Mesenchymal stem cell (in vitro differentiated cells and primary cell): ENCODE measurements at places on chromosomes 7 and 10.

- no peak for DNase-seq
Observed at GRCh38 chr10:113151190-113151666, 201.2 kb downstream of the TCF7L2 start.

GRCh38 chr7:116161728-116162127 lies 48.6 kb upstream of the TES start:
- DNase-seq, result no peak

GRCh38 chr7:155643804-155644177 lies 670 bp upstream of the RBM33 start:
- DNase-seq, result no peak

DNA sequence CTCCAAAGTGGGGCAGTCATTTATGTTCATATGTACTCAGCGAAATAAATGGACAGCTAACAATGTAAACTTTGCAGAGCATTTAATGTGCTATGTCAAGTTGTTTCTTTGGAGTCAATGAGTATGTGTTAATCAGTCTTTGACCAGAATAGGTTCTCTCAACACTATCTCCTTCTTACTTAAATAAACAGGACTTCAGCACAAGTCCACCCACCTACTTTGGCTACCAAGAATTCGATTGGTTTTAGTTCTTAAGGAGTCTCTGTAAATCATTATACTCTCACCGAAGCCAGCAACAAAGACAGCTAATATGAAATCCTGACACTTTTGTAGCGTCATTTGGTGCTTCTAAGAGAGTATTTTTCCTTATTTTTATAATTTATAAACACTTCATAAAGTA lies 6.9 kb downstream of the WEE2 start:
- DNase-seq, result no peak

DNA sequence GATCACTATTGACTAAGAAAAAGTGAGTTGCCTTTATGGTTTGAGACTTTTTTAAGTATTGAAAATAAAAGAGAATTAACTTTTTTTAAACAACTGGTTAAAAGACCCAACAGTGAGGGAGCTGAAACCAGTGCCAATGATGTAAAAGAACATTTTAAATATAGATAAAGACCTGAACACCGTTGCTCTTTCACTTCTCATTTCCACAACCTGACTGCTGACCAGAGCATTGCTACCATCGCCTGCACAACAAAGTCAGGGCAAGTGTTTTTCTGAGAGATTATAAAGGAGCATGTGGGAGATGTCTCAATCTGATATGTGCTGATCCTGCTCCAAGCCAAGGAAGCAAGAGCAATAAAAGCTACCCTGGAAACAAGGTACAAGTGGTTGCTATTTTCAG lies 34.7 kb downstream of the IMMP2L start:
- DNase-seq, result no peak

DNA sequence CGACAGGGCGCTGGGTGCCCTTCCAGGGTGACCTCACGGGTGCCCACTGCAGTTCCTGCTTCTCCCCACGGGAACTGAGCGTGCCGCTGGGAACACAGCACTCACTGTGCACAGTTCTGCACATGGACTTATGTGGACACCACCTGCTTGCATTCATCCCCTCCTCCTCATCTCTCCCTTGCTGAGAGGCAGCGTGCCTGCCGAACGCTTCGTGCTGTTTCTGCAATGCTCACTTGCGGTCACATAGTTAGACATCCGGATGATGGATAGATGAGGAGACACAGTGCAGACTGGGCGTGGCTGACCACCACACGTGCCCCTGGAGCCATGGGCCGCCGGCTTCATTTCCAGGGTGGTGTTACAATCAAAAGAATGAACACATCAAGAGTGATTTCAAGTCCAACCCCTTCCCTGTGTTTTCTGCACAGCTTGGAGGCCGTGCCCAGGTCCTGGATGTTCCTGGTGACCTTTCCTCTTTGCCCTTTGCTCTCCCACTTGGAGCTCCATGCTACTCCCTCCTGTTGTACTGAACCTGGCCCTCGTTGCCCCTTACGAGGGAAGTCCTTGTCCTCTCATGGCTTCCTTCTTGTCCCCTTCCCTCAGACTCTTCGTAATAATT lies 119.4 kb downstream of the VIPR2 start:
- no peak for DNase-seq

DNA sequence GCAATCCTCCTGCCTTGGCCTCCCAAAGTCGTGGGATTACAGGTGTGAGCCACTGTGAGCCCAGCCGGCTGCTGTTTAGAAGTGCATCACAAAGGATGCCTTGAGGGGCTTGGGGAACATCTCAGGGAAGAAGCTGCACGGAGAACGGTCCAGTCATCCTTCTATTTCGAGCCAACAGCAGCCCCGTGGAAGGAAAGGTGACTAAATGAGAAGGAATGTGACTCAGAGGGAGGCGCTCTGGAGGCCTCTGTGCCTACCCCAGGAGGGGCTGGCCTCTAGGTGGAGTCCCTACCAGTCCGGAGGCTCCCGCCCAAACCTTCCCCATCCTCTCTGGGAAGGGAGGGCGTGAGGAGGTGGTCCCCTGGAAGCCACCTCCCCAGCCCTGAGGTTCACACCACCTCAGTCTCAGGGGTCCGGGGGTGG lies 76.2 kb downstream of the CTBP2 start:
- DNase-seq, result peak; percentile 94

GRCh38 chr7:139675127-139676125 lies 102.4 kb downstream of the HIPK2 start:
- DNase-seq, result no peak

DNA sequence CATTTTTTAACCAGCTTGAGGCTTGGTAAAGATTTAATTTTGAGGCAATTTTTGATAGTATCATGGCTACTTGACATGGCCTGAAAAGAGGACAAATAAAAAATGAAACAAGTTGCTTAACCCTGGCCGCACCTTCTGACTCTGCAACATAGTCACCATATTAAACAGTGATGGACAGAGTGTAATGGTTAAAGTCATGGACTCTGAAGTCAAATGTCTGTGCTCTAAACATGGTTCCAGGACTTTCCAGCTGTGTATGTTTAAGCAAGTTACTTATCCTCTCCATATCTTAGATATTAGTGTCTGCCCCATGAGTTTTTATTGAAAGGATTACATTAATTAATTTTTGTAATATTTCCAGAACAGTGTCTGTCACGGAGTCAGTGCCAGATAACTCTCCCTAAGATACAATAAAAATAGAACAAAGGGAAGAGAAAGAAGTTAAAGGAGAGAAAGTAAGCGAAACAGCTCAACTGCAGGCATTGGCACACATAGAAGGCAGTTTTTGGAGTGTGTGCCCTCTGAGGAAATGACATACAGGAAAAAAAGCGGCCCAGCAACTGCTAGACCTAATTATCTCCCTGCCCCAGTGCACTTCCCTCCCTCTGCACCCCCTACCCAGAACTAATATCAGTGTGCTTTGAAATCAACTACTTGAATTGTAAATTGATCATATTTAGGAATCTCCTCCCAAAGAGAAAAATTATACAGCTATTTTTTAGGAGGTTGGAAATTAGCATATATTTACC lies 65.3 kb downstream of the MACC1 start:
- DNase-seq, result peak; percentile 22
